ENCODE measurements at places on chromosomes 4 and X.

DNA sequence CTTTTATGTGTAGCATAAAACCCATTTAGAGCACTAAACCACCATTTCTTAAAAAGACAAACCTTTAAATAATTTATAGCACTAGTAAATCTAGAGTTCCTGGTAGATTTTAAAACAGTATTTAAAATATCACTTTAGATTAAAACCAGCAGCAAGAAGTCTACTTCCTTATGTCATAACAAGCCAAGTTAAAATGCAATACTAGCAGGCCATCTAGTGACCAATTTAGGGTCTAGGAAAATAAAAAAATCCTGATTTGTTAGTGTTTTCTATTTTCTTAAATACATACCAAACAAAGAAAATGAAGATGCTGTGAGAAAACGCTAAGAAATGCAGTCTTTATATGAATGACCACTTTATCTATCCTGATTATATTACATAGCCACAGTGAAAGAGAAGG is 53.9 kb downstream of the PAPSS1 start:
- DNase-seq: peak; percentile 34

DNA sequence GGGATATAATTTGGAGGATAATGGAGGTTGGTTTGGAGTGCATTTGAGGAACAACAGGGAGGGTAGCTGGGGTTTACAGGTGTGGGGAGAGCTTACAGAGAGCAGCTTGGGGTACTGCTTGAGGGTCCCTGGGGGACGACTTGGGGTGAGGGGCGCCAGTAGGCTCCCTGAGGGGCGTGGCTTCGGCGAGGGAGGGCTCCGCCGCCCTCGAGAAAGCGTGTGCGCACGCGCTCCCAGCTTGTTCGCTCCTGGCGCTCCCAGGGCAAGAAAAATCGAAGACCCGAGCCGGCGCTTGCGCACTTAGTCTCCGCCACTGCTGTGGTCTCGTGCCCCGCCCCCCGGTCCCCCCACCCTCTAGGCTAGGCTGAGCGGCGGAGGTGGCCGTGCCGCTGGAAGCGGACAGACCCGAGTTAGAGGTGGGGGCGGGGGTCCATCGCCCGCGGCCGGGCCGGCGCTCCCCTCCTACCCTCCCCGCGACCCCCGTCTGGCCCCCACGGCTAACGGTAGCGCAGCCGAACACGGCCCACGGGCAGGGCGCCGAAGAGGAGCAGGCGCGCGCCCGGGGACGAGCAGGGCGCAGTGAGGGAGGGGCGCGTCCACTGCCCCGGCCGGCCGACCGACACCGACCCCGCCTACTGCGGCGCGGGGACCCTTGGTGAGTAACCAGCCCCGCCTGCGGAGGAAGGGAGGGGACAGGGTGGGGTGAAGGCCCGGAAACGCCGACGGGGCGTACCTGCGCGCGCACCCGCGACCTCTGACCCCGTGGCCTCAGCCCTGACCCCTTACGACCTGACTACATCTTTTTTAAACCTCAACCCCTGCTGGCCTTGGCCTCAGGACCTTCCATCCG is 5.4 kb upstream of the CCDC120 start:
- DNase-seq: no peak

- no peak for DNase-seq
Observed at GRCh38 chr4:118206627-118207026, 146.2 kb downstream of the PRSS12 start.

DNA sequence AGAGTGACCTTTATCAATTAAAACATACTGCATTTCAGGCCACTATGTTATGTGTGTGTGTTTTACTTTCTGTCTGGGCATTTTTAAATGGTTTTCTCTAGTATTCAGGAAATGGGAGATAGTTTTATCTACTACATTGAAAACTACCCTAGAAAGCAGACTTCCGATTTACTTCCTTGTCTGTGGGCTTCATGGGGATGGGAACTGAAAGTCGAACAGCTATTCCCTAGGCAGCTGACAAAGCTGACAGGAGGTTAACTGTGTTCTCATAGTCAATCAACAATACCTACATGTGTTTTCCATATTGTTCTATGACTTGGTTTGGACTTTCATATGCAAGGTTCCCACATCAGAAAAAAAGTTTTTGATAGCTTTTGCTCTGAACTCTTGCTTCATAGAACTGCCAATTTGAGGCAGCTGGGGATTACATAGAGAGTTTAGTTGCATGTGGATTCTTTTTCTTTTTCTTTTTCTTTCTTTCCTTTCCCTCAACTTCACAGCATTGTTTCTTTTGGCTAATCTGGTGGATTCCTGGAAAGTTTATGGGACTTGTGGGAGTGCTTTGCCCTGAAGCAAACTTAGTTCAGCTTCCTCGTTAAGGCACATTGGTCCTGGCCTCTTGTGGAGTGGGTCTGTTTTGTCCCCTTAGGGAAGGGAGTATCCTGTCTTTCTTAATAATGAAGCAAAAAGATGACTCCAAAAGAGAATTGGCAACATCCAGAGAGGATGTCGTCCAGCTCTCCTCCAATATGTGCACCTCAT is 327.1 kb upstream of the GIMD1 start:
- peak; percentile 20 for DNase-seq

- no peak for DNase-seq
Observed at GRCh38 chr4:48813964-48814363, 16.9 kb upstream of the OCIAD1 start.

DNA sequence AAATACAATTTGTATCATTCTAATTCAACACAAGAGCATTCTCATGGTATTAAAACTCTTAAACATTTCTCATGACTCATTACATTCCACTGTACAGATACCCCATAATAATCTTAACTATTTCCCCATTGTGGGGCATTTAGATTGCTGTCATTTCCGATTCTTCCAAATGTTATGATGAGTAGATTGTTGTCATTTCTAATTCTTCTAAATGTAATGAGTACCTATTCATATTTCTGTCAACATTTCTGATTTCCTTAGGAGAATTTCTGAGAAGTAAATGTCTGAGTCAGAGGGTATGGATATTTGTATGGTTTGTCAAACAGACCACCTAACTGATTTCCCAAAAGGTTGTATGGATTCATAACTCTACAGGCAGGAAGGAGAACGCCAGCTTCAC is 8.3 kb downstream of the S100G start:
- no peak for DNase-seq

DNA sequence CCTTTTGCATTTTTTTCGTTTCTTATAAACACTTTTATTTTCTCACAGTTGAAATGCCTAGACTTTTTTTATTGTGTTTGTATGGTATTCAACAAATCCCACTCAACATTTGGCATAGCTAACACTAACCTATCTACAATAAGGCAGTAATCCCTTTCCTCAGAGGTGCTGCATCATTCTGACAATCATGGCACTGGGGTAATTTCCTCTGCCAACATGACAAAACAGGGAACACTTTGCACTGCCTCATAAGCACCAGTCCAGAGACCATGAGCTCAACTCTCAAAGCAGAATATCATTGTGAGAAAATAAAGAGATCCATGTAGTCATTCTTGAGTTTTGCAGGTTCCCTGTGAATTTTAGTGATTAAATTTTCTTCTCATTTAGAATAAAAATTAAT is 183.8 kb upstream of the INTU start:
- DNase-seq: no peak

GRCh38 chr4:41887821-41888686 is 47.2 kb upstream of the TMEM33 start:
- peak; percentile 37 for DNase-seq

DNA sequence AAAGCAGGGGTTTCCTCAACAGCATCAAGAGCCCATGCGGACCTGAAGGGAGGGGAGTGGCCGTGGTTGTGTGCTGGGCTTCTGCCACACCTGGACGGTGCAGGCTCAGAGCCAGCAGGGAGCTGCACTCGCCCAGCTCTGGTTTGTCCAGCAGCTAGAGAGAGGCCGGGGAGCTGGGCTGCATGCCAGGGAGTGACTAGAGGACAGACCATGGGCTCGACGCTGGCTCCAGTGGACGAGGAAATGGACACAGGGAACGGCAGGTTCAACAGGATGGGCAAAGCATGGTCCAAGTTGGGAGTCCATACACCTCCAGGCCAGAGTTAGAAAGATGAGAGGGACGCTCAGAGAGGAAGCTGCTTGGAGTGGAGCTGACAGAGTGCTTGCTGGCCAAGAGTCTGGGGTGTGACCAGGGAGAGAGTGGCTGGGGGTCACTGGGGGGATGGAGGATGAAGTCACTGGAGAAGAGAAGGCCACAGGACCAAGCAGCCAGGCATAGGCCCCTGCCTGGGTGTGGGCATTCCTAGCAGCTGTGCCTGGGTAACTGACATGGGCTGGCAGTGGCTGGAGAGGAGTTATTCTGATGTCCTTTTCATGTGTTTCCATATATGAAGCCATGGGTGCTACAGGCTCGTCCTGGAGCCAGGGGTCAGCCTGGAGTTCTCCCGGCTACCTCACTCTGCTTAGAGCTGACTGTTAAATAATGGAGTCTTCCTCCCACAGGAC is 42.8 kb downstream of the HTT-AS start:
- DNase-seq: no peak

DNA sequence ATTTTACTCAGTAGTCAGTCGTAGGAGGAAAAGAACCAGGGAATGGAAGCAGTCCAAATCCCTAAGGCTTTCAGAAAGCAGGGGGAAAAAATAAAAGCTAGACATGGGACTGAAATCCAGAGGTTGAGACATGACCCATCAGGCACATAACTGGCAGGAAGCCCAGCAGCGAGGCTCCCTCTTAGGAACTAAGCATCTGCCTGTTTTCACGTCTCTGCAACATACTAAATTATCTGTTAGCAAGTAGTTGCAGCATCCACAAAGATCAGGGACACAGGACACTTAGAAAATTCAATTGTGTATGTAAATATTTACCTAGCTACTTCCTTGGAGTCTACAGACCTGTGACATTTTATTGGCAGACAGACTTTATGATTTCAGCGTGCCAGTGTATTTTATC is 118.0 kb upstream of the EDNRA start:
- DNase-seq: no peak

DNA sequence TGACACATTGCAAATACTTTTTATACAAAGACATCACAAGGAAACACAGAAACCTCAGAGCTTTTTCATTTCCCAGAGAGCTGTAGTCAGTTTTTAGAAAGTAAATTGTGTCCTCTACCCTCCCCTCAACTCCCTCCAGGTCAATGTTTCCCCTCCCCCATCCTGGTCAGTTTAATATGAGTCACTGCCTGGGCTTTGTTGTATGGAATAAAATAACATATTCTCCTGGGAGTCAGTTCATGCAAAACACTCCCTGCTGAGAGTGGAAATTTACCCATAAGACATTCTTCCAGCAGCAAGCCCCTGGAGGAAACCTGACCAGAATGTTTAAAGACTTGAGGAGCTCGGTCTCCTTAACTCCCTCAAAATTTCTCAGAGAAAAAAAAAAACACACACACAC is 270.1 kb upstream of the LDB2 start:
- no peak for DNase-seq

DNA sequence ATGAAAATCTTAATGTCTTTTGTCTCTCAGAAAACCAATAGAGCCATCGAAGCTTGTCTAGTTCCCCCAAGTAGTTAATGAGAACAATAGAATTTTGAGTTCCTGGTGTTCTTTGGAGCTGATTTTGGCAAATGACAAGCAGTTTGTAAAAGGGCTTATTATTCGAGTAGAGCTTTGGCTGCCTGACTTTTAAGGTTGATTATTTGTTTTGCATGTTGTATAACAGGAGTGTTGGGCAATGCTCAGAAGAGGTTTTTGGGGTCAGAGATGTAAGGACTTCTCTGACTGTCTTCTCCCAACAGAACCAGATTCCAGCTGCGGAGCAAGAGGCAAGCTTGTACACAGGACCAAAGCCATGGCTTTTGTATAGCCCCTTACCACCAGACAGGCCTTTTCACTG is 30.0 kb downstream of the ZCCHC12 start:
- DNase-seq: no peak

GRCh38 chr4:104302731-104303130 is 192.0 kb downstream of the CXXC4 start:
- DNase-seq: no peak

- DNase-seq: no peak
Observed at GRCh38 chrX:18017411-18017810, 156.3 kb upstream of the RAI2 start.

DNA sequence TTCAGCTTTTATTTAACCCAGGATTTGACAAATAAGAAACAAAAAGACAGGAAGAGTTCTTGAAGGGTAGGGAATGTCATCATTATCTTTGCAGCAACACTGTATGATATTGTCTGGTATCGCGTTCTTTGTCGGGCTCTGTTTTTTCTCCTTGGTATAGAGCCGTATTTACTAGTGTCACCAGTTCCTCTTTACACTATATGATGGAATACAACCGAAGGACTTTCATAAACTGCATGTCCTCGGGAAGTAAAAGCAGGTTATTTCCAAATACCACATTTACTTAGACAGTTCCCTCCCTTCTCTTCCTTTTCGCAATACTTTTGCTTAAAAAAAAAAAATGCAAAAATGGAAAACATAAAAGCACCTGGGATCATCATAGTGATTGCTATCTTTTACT is 96.6 kb upstream of the IL13RA1 start:
- DNase-seq: no peak

DNA sequence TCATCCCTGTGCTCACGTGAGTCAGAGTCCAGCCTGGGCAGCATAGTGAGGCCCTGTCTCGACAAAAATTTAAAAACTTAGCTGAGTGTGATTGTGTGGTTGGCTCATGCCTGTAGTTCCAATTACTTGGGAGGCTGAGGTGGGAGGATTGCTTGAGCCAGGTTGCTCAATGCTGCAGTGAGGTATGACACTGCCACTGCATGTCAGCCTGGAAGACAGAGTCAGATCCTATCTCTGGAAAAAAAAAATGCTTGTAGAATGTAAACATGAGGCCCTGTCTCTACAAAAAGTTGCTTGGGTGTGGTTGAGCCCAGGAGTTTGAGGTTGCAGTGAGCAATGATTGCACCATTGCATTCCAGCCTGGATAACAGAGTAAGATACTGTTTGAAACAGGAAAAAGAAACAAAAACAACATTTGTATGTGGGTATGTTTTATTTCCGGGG is 11.3 kb upstream of the YTHDC1 start:
- no peak for DNase-seq

DNA sequence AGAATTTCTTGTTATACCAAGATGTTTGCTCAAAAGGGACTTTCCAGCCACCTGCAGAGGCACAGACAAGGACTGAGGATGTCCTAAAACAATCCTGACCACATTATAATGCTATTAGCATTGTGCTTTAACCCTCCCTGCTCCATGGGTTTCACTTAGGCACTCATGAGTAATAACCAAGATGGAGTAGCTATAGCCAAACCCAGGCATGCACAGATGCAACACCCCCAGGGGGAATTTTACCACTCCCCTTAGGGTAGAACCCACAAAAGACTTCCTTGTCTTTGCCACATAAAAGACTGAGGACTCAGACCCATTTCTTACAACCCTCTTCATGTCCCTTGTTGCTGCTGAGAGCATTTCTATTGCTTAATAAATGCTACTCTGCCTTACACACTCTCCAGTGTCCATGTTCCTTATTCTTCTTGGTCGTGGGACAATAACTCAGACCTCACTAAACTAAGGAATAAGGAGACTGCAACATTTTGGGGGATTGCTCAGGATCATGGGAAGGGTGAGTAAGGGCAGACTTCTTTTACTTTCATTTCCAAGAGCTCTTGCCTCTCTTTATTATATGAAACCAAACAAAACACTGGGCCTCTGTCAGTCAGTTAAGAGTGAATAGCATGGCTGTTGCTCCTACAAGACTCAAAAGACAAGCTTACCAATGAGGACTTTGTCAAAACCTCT is 103.5 kb downstream of the TECRL start:
- DNase-seq: no peak

- DNase-seq: no peak
Observed at GRCh38 chrX:47316276-47317025, 53.9 kb upstream of the ZNF157 start.
